Stimulated activated CD8-positive, alpha-beta memory T cell treated with anti-CD3 and anti-CD28 coated beads, Interleukin-15, amount 100 ng/mL, for 4 hours (primary cell): ENCODE measurements at places on chromosomes 5 and 9.

GRCh38 chr5:172715931-172716682, 54.9 kb downstream of the DUSP1 start:
- DNase-seq = no peak

GRCh38 chr5:109868737-109869136, 179.0 kb downstream of the MAN2A1 start:
- no peak for DNase-seq

- no peak for DNase-seq
Measured at GRCh38 chr9:133605446-133605845, 3.7 kb downstream of the FAM163B start.

- DNase-seq = no peak
Measured at GRCh38 chr9:124733964-124734740, 37.0 kb downstream of the NR6A1 start.

DNA sequence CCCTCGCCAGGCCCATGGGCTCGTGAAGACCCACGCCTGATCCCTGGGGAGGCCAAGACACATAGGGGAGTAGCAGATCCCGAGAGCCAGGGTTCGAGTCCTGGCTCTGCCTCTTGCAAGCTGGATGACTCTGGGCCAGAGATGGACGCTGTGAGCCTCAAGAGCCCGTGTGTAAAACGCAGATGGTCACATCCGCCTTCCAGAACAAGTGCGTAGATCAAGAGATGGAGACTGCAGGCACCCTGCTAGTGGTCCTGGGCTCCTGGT, 8.2 kb downstream of the ST6GALNAC4 start:
- no peak for DNase-seq

DNA sequence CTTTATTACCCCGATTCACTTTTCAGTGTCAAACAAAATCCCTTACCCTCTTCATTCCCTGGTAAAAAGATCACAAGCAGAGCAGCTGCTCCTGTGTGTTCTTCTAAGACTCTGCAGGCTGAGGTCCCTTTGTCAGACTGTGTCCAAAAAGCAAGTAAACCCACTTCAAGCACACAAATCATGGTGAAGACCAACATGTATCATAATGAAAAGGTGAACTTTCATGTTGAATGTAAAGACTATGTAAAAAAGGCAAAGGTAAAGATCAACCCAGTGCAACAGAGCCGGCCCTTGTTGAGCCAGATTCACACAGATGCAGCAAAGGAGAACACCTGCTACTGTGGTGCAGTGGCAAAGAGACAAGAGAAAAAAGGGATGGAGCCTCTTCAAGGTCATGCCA, 34.5 kb downstream of the CREBRF start:
- DNase-seq = no peak

DNA sequence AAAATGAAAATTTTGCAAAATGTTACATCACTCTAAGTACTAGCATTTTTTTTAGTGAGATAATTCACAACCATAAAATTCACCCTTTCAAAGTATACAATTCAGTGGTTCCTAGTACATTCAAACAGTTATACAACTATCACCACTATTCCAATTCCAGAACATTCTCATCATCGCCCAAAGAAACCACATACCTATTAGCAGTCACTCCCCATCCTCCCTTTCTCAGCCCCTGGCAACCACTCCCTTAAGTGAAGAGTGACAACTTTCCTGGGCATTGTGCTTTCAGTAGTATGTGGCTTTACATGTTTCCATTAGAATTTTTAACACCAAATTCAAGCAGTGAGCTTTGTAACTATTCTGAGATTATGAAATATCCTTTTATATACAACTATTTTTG, 81.4 kb downstream of the RASEF start:
- no peak for DNase-seq

DNA sequence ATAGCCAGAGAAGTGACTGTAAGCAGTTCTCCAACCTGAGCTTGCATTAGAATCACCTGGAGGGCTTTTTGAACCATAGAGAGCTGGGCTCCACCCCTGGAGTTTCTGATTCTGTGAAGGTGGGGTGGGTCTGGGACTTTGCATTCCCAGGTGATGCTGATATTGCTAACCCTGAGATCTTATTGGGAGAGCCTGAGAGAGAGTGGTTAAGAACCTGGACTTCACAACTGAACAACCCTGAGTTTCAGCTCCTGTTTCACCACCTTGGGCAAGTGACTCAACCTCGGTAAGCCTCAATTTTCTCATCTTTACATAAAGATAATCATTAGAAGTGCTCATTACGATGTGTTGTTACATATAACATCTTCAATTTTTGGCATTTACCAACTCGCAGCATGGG, 498.6 kb downstream of the EBF1 start:
- DNase-seq = no peak

- no peak for DNase-seq
Measured at GRCh38 chr9:115292584-115293279, 174.8 kb upstream of the TNC start.

DNA sequence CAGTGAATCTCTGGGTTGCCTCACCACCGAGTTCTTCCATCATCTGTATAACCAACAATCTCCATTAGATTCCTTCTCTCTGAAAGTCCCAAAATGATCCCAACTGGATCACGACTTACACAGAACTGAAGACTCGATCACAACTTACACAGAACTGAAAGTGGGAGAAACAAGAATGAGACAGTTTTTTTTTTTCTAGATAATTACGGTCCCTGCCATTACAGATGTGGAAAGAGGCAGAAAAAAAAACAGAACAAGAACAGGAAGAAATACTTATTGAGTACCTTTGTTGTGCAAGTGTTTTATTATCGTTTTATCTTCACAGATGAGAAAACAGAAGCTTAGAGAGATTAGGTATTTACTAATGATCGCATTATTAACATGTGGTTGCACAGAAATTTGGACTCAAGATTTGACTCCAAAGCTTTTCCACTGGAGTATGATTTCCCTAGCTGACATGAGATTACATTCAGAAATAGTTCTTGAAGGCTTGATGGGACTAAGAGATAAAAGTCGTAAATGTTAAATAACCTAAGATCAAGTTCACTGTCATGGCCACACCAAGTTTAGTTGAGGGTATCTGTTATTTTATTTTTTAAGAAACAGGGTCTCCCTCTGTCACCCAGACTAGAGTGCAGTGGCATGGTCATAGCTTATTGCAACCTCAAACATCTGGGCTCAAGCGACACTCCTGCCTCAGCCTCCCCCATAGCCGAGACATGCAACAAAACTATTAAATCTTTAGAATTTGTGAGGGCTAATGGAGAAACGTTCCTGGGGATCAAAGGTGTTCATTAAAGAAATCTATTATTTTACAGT, 8.9 kb downstream of the PLK2 start:
- DNase-seq = no peak

DNA sequence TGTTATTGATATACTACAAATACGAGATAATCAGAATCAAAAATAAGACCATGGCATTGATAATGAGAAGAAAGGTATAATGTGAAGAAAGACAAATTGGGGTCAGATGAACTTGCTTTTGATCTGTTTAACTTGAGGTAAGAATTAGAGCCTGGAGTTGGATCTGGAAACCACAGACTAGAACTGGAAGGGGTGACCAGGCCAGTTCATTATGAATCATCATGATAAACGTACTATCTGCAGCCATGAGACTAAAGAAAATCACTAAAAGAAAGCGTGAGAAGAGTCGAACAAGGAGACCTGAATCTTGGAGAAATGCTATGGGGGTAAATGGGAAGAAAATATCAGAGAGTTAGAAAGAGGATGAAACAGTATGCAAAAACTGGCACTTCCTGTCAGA, 967.5 kb downstream of the NR2F1-AS1 start:
- DNase-seq = no peak

DNA sequence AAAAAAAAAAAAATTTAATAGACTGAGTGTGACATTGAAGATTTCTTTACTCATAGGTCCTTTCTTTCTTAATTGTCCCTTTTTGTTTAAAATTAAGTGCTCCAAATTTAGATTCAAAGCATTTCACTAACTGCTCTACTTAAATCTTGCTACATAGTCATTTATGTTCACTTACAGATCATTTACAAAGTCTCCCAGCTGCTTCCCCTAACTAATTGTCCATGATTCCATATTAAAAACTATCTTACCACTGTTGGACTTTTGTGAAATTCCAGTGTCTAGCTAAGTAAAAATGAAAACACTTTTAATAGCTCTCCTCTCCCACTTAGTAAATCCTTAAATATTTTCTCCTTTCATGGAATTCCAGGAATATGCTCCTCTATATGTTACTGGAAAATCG, 850.5 kb downstream of the NR2F1-AS1 start:
- no peak for DNase-seq

DNA sequence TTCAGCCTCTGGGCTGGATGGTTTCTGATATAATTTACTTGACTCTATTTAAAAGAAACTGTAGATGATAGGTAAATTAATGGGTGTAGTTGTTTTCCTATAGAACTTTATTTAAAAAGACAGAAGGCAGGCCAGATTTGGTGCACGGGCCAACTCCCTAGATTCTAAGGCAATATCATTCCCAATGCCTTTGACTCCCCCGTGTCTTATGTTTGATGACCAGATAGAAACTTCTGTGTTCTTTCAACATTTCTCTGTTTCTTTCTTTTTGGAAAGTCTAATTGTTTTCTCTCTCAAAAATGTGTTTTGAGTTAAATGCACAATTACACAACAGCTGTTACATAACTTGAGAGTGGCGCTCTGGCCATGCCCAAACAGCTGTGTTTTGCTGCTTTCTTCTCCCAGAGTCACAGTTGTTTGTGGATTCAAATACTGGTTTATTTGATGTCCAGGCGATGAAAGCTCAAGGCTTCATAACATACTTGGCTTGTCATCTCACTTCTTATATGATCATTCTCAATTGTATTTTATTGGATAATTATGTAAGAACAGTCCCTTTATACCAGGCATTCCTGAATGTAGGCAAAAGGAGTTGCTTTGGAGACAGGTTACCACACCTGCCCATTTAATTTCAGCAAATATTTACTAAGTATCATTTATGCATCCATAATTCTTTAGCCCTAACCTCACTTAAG, 1.7 kb upstream of the ALDH1A1 start:
- DNase-seq = no peak

DNA sequence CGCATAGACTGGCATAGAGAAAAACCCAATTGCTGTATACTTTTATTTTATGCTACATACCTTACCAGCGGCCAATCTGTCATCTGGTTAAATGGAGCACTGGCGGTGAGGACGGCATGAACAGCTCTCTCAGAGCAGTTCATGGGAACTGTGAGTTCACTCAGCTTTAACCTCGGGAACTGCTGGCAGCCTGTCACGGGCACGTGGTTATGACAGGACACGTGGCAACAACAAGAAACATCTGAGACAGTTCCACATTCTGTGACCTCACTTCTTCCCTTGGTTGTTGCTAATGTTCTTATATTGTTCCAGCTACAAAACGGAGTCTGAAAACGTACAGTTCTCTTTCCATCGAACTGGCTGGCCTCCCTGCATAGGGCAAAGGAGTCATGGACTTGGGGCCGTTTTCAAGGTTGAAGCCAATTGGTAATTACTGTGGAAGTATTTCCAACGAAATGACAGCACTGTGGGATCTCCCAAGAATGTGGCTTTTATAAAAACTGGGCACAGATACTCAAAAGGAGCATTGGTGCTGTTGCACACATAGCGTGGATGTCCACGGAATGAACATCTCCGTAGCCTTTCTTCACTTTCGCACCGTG, 246.3 kb upstream of the DAP start:
- no peak for DNase-seq

GRCh38 chr5:145975361-145976066, 39.1 kb downstream of the SH3RF2 start:
- no peak for DNase-seq

DNA sequence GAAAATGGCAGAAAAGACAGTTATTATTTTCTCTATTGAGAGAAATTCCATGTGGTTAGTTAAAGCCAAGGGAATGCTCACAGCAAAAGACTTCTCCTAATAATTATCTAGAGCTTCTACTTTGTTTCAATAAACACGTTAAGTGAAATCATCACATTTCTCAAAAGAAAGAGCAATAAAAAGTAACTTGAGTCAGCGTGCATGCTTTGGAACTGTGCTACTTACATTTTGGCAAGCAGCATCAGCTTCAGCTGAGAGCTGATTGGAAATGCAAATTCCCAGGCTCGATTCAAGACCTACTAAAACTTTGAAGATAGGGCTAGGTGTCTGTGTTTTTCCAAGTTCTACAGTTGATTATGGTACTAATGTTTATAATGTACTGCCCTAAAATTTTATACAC, 132.1 kb downstream of the CDH18 start:
- DNase-seq = no peak

GRCh38 chr5:55894135-55894534, 43.0 kb downstream of the IL31RA start:
- DNase-seq = no peak

DNA sequence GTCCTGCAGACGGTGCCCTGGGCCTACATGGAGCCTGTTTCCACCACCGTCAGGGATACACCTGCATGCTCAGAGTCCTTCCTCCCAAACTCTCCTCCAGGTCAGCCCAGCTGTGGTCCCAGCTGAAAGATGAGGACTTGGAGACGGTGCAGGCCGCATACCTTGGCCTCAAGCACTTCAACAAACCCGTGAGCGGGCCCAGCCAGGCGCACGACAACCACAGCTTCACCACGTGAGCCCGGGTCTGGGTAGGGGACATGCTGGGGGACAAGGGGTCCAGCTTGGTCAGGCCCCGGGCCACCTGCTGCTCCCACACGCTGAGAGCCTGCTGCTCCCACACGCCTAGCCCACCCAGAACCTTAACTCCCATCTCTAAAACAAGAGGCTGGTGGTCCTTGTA, 16.6 kb upstream of the CARD19 start:
- no peak for DNase-seq
